ENCODE measurements at places on chromosomes 7 and 10.

DNA sequence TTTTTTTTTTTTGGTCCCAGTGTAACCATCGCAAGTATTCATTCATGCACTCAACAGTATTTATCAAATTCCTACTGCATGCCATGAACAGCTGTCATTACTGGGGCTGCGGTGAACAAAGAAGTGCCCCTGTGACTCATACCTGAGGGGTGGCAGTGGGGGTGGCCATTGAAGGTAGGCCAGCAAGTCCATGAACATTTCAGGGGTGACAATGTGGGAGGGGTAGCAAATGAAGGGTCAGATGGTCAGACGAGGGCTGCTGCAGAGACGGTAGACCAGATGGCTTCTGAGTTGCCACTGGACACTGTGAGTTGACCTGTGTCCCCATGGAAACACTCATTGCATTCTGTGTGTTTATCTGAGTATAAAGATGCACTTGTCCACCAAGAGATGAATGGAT lies 92.5 kb upstream of the PITRM1 start:
- no peak for DNase-seq

DNA sequence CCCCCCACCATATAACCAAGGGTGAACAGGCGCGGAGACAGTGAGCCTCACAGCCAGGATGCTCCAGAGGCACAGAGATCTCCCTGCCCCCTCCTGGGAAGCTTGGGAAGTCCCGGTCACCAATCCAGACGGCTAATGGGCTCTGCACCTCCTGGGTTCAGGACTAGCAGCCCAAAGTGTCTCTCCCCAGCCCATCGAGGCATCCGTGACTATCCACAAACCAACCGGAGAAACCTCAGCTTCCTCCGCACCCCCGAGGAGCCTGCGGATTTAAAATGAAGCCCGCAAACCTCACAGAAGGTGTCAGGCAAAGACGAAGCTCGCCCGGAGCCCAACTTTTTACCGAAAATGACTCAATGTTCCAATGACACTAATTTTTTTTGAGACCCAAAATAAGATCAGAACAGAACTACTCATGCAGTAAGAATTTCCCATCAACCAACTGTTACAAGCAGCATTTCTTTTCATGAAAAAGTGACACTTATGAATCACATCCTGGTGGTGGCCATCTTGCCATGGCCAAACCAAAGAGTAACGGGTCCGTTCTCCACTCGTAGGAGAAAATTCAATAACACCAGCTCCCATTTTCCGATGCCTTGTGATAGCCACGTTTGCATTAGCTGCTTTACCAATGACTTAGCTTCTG lies 6.0 kb downstream of the PDGFA start:
- DNase-seq, result no peak

DNA sequence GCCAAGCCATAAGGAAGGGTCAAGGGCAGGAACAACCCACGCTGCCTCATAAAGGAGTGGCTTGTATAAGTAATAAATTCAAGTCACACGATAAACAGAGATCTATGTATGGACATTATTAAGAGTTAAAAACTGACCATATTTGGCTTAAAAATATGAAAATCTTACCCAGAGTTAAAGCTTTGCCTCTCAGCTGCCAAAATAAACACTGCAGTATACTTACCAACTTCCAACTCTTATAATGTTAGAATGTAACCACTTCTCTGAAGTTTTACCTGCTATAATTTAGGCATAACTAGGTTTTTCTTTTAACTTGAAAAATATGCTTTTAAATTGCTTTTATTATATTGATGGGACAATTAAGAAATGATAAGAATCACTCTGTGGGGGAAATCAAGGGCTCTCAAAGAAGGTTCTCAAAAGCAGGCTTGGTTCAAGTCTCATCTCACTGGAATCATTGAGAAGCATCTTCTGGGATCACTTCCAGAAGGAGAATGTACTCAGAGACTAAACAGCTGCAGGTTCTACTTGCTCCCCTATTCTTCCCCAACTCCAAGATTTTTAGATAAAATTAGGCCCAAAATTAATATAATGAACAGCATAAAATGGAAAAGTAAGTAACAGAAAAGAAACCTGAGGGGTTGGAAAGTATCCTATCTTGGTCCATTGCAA lies 16.1 kb upstream of the CAV2 start:
- DNase-seq, result no peak

DNA sequence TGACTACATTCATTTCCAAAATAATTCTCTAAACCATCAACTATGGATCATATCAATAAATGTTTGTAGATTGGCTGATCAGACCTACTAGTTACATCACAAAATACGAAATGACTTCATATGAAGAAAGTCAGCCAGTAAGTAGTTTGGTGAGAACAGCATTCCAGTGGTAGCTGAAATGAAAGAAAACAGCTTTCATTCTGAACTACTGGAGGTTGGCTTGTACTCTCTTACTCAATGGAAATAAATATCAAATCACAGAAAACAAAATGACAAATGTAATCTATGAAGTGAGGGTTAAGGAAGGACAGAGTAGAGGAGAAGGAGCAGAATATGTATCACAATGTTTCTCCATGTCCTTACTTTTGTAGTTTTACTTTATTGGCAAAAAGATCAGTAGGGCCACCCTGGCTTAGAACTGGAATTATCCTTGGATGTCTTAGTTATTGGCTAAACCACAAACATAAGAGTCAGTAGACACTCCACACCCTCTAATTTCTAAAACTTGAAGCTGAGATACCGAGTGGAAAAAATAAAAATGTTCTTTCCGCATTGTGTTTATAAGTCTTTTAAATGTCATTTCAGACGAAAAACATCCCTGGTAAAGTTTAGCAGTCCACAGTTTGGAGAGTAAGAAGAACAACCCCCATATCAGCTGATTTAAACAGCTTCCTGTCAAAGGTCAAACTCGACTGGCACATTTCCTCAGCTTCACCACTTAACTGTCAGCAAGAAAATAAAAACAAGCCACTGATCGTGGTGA lies 74.0 kb upstream of the DGKI start:
- DNase-seq, result no peak

GRCh38 chr7:94908323-94909178 lies 1.2 kb downstream of the PPP1R9A start:
- DNase-seq, result peak; percentile 26

- no peak for DNase-seq
Observed at GRCh38 chr7:159064121-159064815, 80.4 kb downstream of the VIPR2 start.

- no peak for DNase-seq
Observed at GRCh38 chr7:75630549-75630948, 108.2 kb downstream of the HIP1 start.

GRCh38 chr7:91299952-91300775 lies 35.9 kb downstream of the FZD1 start:
- DNase-seq, result peak; percentile 9

- DNase-seq, result no peak
Observed at GRCh38 chr10:3499120-3499519, 285.9 kb downstream of the KLF6 start.

- DNase-seq, result no peak
Observed at GRCh38 chr7:137682596-137682995, 164.2 kb downstream of the DGKI start.

DNA sequence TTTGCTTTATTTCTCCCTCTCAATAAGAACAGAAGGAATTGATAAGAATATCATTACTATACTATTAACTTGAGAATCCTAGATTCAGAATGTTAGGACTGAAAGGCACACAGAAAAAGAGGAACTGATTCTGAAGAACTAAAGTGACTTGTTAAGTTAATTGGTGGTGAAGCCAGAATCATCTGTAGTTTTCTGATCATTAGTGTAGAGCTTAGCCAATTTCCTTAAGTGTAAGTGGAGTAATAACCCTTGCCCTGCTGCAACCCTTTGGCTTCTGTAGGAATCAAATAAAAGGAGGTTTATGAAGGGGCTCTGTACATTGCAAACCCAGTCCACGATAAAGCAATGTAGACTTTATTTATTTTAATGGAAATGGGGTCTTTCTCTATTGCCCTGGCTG lies 1186.0 kb downstream of the SORCS3 start:
- DNase-seq, result no peak

GRCh38 chr7:133354546-133355324 lies 101.9 kb downstream of the EXOC4 start:
- no peak for DNase-seq

DNA sequence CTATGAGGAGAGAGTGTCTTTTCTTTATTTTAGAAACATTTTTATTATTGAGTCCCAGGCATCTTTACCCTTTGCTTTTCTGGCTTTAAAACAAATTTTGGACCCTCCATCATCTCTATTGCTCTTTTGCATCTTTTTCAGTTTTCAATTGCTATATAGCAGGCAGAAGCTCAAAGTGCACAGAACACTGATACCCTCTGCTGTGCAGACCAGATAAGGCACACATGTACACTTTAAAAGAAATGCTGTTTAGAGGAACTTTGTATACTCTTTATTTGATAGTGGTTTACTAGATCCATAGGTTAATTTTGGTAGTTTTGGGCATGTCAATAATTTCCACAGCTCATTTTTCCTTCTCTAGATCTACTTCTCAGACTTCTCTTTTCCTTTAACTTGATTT lies 324.2 kb downstream of the SH2D4B start:
- no peak for DNase-seq

DNA sequence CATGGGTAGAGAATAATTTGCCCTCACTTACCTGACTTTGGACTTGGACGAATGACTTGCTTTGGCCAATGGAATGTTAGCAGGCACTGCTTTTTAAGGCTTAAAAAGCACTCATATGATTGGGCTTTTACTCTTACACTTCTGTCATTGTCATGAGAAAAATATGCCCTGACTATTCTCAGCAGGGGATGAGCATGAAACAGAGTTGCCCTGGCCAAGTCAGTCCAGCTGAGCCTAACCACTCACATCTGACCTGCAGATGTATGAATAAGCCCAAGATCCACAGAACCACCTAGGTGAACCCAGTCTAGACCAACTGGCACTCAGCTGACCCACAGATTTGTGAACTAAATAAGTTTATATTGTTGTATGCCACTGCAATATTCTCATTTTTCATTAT lies 573.5 kb downstream of the TNS3 start:
- DNase-seq, result no peak

DNA sequence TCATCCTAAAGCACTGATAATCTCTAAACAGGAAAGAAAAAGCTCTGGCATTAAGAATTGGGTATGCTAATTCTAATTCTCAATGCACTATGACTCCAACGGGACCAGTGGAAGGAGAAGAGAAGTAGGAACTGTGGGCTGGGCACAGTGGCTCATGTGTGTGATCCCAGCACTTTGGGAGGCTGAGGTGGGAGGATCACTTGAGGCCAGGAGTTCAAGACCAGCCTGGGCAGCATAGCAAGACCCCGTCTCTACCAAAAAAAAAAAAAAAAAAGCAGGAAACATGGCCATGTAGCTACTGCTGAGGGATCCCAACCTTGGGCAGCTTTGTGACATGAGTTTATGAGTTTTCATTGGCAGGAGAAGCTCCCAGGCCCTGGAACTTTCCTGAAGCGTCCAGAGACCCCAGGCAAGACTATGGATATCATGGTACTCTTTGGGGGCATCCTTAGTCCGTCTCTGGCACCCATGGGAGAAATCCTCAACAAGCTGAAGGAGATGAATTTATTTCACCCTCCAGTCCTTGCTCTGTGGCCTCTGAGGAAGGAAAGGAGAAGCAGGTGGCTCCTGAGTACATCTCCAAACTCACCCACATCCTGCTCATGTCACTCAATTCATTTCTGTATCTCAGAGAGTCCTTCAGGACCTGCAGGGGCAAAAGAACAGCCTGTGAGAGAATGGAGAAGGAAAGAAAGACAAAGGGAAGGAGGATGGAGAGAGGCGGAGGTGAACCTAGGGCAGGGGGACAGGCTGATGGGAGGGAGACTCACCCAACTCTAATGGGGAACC lies 99.5 kb downstream of the SPDYE5 start:
- no peak for DNase-seq

Data from heart right ventricle (tissue), 16 donors.